Motor neuron (in vitro differentiated cells): ENCODE measurements at places on chromosomes 4 and X.
A peak's percentile ranks its signal among the peaks of the same experiment; 100 is the strongest.

- peak; percentile 10 for ATAC-seq
These were observed 704 bp downstream of the FAM114A1 start for GRCh38 chr4:38868059-38868960.

DNA sequence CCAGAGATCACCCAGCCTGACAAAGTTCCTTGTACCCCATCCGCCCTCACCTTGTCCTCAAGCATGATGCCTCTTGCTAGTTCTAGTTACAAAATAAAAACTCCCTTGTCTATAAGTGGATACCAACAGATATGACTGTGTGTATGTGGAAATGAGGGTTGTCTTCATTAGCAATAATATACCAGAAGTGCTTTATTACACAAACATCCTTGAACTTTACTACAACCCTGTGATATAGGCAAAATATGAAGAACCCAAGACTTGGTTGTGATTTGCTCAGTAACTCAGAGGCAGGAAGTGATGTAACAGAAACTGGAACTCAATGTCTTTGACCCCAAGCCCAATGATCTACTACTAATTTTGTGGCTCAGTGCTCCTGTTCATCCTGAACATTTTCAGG lies 97.6 kb downstream of the AKAP4 start:
- ATAC-seq = no peak

- ATAC-seq = no peak
These were observed 1384.4 kb upstream of the PCDH10 start for GRCh38 chr4:131764730-131765129.

- ATAC-seq = no peak
These were observed 25.5 kb downstream of the TBC1D19 start for GRCh38 chr4:26609391-26609790.

DNA sequence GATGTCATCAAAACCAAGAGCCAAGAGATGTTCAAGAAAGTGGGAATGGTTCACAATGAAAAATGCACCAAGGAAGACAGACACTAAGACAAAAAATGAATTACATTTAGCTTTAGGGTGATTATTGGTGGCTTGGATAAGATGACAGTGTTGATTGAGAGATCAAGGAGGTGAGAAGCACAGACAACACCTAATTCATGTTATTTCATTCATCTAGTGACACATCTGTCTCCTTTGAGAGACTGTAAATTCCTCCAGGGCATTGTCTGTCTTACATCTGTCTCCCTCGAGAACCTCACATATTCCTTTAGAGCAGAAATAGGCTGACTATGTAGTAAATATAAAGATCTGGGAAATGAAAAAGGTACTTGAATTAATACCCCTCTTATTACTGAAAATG lies 94.2 kb upstream of the SMIM31 start:
- ATAC-seq = no peak

- no peak for ATAC-seq
These were observed 423.3 kb downstream of the MAGEE1 start for GRCh38 chrX:76850851-76851250.

DNA sequence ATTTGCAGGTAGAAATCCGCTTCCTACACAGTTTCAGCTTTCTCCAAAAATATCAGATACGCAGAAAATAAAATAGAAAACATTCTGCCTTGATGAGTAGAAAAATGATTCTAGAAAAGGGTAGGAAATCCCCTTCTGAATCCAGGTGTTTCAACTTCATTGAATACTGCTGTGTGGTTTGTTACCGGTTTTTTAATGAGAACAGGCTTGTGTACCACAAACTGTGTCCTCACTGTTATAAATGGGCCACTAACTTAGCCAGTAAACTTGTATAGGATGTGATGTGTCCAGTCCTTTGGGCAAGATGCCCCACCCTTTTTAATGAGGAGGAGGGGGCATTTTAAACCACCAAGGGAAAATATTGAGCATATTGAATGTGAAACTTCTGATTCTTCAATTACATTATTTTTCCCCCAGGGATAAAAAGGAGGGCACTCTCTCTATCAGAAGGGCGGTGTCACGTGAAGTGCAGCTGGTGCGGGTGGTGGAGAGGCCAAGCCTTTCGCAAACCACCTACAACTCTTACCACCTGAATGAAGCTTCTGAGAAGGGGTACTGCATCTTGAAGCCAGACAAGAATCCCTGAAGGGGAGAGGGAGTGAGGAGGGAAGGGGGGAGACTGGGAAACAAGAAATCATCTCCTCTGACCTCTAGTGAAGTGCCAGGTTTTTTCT lies 4.5 kb downstream of the CXXC4 start:
- ATAC-seq = no peak

DNA sequence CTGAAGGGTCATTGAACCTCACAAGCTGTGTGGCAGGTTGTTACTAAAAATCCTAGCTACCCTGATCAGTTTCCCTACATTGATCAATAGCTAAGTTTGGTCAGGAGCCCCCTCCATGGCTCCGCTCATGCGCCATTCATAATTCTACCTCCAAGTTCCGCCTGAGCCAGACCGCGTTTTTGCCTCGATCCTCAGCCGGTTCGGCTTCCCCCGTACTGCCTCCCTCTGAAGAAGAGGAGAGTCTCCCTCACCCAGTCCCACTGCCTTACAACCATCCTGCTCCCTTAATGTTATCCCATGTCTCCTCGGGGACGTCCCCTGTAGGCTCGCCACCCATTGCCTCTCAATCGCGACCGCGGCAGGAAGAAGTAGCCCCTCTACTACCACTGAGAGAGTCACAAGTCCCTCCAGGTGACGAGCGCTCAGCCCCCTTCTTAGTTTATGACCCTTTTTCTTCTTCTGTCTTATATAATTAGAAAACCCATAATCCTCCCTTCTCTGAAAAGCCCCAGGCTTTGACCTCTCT lies 158.2 kb downstream of the DEFB131A start:
- no peak for ATAC-seq

GRCh38 chr4:81256059-81256970 lies 41.3 kb upstream of the PRKG2 start:
- no peak for ATAC-seq

GRCh38 chrX:3271183-3271833 lies 75.1 kb downstream of the MXRA5 start:
- ATAC-seq = peak; percentile 20

- no peak for ATAC-seq
These were observed 47.9 kb downstream of the SOWAHB start for GRCh38 chr4:76850010-76850441.

DNA sequence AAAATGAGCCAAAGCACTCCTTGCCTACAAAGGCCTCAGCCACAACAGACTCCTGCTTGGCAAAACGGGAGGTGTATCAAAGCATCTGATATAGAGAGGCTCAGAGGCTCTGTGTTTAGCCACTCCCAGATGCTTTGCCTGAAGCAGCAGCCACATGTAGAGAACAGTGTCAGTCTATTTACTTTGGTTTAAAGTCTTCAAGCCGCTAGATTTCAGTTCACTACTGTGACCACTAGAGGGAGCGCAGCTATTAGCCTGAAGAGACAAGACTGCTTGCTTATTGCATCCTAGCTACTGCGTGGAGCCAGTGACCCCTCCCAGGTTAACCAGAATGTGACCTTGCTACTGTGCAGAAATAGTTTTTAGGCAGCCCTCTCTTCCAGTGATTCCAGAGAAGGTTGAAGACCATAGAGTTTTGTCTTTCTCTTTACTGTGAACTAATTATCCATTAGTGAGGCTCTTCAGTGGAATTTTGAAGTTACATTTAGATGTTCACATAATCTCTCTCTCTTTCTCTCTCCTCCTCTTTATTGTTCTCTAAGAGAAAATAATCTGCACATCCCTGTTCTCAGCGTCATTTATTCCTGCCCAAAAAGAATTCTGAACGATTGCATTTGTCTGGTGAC lies 39.3 kb downstream of the BMP3 start:
- peak; percentile 98 for ATAC-seq

DNA sequence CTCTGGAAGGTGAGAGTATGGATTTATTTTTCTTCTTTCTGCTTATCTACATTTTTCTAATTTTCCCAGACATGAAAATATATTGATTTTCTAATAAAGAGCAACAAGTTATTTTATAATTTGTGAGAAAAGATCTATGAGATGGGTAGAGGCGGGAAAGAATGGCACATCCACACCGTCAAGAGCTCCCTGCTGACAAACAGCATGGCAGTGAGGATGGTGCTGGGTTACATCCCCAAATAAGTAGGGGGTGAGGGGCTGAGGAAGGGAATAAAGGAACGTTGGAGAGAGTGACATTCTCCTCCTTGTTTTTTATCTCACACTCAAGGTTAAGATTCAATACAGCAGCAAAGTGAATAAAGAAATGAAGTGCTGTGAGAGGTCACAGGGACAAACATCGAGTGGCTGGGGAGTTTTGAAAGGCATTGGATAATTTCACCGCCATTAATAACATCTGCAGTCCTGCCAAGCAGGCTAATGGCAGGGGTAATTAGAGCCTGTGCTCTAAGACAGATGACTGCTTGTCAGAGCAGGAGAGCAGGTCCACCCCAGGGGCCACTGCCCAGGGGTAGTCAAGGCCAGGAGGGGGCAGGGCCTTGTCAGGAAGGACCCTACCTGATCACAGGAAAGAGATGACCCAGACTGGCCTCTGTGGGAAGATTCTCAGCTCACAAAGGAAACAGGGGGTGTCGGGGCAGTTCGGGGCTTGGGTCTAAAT lies 323.8 kb downstream of the FBXW7 start:
- ATAC-seq = no peak

DNA sequence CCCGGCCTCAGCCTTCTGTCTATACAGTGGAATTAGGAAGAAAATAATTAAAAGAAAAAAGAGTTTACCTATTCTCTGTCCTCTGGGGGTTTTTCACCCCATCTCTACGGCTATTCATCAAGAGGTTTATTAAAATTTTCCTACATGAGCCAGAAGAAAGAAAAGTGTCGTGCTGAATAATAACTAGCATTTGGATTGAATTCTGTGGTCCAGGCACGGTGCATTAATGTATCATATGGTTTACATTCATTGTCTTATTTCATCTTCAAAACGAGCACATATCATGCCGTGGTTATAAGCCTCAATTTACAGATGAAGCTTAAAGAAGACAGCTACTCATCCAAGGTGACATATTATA lies 5.4 kb upstream of the NAA15 start:
- ATAC-seq = peak; percentile 14

- ATAC-seq = no peak
These were observed 884.2 kb downstream of the GLUD2 start for GRCh38 chrX:121931567-121931966.

- ATAC-seq = no peak
These were observed 69.2 kb upstream of the MAML3 start for GRCh38 chr4:140223056-140223810.

- no peak for ATAC-seq
These were observed 42.5 kb upstream of the C1GALT1C1 start for GRCh38 chrX:120672389-120672788.

DNA sequence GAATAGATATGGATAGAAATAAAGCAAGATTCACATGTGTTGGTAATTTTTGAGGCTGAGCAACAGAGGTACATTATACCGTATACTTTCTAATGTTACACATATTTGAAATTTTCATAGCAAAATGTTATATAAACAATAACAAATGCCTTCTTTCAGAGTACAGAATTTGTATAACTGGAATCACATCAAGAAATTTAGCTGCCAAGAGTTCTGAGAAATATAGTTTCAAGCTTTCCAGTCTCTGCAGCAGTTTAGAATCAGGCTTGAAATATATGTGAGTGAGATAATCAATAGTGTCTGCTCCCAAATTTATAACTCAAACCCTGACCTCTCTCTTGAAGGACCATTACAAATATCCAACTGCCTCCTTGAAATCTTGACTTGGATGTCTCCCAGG lies 23.8 kb downstream of the FAM184B start:
- no peak for ATAC-seq

GRCh38 chrX:3345281-3346191 lies 916 bp downstream of the MXRA5 start:
- ATAC-seq = peak; percentile 74

GRCh38 chr4:183729430-183730328 lies 70.6 kb downstream of the TRAPPC11 start:
- no peak for ATAC-seq

DNA sequence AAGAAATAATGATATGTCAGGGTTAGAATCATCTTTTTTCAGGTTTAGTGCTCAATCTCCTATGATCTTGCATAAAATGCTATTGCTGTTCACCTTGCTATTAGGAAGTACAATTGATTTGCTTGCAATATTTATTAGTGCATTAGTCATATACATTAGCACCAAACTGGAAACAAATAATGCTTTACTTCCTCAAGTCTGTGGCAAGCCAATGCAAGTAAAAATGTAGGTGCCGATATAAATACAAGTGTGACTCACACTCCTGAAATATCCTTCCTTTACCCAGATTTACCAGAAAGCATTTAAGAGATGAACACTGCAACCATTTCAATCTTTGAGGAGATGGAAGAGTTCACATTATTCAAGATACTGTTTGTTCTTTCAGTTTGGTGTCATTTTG lies 1487.7 kb upstream of the ADGRL3 start:
- ATAC-seq = peak; percentile 68

DNA sequence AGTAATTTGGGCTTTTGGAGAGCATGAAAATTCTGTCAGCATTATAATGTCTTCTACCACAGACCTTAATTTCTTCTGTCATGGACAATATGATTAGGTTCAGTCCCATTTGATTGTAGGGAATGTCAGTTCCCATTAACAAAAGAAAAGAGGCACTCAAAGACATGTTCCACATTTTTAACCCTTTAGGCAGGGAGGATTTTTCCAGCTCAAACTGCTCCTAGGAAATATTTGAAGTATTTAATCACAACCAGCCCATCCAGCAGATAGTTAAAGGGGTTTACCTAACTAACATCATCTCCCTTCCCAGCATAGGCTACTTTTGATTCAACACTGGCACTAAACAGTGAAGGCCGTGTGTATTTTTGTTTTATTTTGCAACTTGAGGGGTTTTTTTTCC lies 256.0 kb downstream of the DHX15 start:
- ATAC-seq = no peak

GRCh38 chr4:103032574-103032973 lies 13.1 kb upstream of the SLC9B1 start:
- no peak for ATAC-seq
